Trophoblast cell (in vitro differentiated cells and primary cell): ENCODE measurements at places on chromosomes 4 and X.

DNA sequence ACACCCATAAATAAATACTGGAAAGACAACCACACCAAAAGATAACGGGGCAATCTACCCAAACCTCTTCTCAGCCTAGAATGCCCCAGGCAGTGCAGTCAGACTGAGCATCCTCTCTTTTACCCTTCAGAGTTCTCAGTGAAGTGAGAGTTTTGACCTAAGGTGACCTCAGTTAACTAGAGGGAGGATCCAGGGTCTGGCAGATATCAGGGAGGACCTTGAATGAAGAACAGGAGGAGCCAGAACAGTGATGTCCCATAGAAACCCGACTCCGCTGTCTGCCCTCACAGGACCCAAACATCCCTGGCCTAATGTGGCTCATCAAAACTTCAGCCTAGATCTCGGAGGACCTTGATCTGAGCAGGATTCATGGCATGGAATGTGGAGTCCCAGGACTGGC lies at the start of gene MAGEB3:
Gene MAGEB3, plus strand, starts transcription at position 263 of the 400 bp plus-strand sequence. CDS start 5,268 bp downstream, outside the sequence.
- no peak for DNase-seq

- DNase-seq = no peak
Observed at GRCh38 chr4:67575232-67576058, 16.9 kb downstream of the STAP1 start.

- DNase-seq = no peak
Observed at GRCh38 chr4:47068986-47069385, 37.6 kb downstream of the GABRB1 start.

DNA sequence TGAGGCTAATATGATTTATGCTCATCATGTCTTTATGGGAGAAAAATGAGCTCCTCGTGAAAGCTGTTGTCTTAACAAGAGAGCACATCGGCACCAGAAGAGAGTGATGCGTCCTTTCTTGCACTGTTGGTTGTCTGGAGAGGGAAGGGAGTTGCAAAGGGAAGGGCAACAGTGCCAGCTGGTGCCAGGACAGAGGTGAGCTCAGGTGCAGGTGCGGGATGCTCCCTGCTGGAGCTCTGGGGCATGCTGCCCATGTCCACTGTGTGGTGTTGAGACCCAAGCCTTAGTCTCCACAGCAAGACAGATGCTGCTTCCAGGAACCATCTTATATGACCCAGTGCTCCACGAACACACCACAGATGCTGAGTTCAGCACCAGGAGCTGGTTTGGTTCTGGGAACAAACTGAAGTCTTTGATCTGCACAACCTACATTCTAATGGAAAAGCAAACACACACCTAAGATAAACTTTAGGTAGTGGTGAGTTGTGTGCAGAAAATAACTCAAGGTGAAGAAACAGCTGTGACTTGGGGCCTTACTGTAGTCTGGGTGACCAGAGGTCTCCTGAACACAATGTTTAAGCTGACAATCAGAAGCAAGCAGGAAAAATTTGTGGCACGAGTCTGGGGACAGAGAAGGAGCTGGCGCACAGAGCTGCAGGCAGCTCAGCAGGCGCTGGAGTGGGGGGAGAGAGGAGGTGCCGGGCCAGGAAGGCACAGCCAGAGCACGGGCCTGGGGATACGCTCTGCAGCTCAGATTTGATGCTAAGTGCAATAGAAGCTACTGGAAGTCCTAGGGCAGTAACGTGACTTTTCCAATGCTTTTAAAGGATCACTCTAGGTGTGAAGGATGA lies 73.2 kb downstream of the HAUS3 start:
- DNase-seq = no peak

GRCh38 chr4:41257257-41257901 lies 651 bp downstream of the UCHL1 start:
- DNase-seq = peak; percentile 42

GRCh38 chr4:155506745-155507144 lies 130.0 kb upstream of the MAP9 start:
- DNase-seq = peak; percentile 10

GRCh38 chrX:68420559-68420958 lies 12.7 kb downstream of the OPHN1 start:
- DNase-seq = peak; percentile 44

DNA sequence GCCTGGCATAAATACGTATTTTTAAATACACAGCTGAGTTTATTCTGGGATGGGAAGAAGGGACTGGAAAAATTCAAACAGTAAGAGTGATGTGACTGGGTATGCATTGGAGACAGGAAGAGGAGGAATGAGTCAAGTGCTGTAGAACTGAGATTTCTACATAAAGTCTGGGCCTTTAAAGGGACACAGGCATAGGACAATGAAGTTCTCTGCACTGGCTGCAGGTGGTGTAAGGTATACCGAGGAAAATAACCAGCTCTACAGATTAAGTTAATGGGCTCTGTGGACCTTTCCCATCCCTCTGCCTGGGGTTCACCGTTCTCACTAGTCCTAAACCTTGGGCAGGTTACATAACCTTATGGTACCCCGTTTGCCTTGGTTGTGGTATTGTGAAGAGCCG lies 68.7 kb downstream of the DHX15 start:
- DNase-seq = no peak

DNA sequence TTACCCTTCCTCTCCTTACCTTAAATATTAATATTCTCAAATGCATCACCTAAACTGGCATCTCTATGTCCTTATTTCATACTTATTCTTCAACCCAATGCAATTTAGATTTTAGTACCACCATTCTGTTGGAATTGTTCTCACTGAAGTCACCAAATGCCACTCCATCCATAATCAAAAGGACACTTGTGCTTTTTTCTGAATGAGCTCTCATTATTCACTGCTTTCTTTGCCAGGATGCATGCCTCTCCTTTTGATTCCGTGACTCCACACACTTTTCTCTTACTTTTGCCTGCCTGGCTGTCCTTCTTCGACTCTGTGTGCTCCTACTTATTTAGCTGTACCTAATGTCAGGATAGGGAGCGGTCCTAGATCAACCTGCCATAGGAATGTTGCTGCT lies 633.1 kb upstream of the BOD1L1 start:
- DNase-seq = no peak

DNA sequence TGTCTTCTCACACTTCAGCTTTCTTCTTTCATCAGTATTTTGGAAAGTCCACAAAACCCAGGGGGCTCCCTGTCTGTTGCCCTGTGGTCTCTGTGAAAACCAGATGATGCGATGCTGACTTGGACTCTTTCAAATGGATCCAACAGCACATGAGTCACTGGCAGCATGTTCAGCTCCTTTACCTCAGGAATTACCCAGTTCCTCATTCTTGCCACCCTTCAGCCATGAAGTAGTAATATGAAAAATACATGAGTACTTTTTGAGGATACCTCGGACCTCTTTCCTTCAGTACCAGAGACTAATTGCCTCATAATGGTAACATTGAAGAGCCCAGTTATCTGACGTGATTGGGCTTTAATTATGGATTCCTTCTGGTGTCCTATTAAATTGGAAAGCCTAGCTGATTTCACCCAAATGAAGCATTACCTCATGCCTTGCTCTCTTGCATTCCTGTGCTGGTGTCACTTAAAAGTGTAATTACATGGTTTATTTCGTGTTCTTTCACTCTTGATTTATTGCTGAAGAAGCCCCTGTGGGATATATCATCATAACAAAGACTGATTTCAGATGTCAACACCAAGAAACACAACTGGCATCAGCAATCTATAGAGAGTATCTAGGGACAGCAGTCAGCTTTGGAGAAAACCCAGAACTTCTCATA lies 63.4 kb downstream of the NFKB1 start:
- peak; percentile 38 for DNase-seq

DNA sequence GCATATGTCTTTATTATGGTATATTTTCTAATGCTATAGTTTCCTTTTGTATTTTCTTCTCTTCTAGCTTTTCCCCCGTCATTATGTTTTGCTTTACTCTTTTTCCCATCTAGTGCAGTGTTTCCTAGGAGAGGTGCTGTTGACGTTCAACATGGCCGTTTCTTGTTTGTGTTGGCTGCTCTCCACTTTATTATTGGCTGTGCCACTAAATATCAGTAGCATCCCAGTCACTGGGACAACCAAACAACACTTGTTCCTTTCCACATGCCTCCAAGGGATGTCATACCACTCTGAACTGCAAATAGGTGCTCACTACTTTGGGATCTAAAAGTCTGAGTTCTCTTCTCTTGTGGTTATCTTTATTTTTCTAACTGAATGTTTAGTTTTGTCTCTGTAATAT lies 26.5 kb downstream of the GBA3 start:
- DNase-seq = no peak

DNA sequence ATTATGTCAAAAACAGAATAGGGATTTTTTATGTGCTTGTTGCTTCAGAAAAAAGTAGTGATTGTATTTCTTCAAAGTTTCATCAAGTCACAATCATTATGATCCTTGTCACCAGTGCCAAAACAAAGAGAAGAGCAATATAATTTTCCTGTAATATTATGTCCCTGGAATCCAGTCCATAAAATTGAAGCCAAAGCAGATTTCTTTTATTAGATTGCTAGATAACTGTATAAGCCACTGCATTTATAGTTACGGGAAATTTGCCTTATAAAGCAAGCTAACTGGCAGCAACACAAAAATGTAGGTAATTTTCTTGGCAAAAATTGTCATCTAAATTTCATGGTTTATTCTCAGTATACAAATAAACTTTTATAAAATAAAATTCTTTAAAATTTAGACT lies 296.1 kb upstream of the ANKRD50 start:
- DNase-seq = no peak

- DNase-seq = no peak
Observed at GRCh38 chr4:20368926-20369325, 117.2 kb downstream of the SLIT2 start.

DNA sequence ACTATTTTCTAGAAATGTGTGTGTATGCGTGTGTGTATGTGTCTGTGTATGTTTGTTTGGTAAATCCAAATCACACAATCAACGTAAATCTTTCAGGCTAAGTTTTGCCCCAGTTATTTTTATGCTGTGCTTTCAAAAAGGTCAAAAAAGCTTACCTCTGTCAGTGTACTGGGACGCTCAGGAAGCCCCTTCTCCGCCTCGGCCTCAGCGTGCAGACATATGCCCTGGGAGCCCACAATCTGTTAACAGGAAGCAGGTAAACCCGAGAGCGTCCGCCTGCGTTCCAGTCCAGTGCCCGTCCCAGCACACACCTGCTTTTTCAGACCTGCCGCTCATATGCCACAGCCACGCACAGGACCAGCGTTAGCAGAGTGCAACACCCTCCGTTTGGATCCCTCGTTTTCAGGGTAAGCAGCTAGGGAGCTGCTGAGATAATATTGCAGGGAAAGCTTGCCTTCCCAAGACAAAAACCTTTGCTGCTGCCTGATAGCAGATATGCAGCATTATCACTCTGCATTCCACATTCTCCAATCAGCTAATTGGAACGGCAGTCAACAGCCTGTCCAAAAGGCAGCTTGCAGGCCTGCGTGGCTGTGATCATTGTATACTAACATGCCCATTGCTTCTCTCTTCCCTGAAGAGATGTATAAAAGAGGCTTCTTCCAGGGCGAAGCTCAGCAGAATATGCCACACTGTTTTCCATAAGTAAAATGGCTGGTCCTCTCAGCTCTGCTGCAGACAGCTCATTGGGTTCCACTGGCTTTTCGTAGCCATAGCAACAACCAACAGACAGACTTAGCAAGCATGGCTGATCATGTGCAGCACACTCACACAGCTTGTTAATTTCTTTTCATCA lies at the start of gene SORBS2:
Gene SORBS2, minus strand, starts transcription at position 686 of the 856 bp plus-strand sequence. CDS start 121,623 bp downstream, outside the sequence.
- DNase-seq = no peak

DNA sequence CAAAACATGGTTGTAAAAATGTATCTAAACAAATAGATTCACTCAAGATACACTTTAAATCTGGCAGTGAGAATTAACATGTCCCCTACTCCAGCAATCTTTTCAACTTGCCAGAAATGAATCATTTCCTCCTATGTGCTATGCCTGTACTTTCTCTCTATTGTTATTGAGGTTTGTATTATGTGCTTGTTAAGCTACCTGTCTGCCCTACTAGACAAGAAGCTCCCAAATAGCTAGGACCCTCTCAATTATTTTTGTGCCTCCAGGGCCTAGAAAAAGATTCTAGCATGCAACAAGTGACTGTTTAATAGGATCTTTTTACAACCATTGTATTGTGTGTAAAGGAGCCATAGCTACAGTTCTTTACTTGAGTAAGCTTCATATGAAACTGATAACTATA lies 3.5 kb upstream of the SAP30 start:
- DNase-seq = no peak

DNA sequence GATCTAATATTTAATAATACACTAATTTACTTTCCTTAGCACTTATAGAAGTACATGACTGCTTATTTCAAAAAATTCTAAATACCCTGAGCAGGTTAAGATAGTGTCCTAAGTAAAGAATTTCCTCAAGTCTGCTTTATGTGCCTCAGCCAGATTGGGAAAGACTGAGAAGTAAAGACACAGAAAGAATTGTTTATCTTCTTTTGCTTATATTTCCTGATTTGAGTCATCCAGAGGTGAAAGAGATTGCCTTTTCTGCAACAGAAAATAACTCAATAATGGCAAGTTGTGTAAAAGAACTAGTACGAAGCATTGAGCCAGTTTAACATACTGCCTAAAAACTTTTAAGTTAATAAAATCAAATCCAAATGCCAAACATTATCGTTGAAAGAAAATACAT lies 45.0 kb downstream of the NAF1 start:
- no peak for DNase-seq

DNA sequence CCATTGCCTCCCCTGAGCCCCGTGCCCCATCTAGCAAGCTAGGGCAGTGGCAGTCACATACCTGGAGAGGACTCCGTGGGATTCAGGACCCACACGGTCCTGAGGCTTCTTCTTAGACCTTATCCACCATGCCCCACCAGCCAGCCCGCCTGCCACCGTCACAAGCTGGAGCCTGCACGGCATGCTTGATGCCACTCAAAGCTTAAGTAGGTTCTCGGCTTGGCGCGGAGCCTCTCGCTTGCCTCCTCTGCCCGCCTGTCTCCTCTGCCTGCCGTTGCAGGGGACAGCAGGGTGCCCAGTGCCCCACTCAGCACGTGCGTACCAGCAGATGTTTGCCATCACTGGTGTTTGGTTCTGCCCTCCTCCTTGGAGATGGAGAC lies 14.1 kb downstream of the PSAPL1 start:
- DNase-seq = no peak

DNA sequence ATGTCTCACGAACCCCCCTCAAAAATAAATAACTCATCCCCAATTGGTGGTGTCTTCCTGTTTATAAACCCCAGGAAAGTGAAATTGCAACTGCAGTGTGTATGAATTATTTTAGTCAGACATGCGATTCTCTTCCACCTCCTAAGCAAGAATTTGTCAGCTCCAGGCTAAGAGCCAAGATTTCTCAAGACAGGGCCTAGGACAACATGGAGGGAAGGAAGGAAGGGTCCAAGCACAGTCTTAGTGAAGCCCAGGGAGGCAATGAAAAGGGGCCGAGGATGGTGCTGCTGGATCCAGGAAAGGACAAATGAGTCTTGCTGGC lies 20.0 kb downstream of the SH3KBP1 start:
- DNase-seq = no peak

DNA sequence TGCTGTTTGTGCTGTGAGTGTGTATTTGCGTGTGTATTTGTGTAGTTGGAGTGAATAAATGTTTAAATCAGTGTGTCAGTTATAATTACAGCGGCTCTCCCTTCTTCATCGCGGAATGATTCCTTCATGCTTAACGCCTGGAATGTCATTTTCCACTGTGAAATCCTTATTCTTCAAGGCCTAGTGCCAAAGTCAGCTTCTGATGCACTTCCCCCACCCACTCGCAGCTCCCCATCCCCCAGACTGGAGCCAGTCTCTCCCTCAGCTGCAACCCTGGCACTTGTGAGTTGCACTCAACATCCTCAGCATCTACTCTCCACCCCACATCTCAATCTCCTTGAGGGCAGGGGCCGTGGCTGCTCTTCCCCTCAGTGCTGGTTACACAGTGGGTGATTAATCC lies 583.0 kb downstream of the BCOR start:
- DNase-seq = no peak
